Fibroblast of skin of abdomen (primary cell): ENCODE measurements at places on chromosomes 4 and X.

DNA sequence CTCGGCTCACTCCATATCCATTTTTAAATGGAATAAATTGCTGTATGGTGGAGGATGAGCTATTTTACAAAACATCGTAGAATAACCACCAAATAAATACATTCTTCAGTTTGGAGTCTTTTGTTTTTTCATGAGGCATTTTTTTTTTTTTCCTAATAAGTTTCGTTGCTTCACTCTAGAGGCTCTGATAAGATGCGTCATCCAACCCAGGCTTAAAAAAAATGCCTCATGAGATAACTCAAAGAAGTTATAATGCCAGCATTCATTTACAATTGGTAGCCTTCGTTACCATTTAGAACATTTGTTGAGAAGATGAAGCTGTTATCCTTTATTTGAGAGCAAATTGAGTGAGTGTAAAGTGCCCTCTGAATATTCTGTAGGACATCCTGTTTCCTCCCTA, 172.2 kb upstream of the CENPE start:
- no peak for DNase-seq

DNA sequence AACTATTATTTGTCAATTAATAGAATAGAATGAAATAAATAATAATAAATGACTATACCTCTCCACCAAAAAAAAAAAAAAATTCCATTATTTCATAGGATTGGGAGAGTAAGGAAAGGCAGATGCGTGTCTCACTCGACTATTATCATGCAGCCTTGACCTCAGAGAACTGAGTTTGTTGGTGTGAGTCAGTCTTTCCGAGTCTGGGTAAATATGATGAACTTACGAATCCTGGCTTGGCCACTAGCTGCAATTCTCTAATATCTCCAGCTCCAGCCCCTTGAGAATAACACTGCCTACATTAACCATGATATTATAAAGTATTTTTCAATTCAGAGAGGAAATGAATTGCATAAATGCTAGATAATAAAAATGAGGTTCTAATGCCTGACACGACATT, 46.6 kb upstream of the DHX15 start:
- peak; percentile 18 for DNase-seq

DNA sequence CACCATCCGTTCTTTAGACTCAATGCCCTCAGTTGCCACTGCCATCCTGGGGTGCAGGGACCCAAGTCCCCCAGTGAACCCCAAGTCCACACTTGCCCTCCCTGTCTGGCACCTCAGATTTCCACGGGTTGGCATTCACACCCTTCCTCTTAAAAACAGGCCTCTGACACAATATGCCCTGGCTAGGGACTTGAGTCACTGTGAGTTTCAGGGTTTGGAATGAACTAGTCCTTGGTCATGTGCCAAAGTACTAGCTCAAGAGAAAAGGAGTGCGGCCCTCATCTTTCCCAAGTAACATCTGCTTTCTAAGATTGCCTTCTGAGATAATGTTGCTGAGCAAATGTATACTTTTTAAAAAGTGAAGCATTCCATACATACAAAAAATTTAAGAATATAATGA, 134.0 kb downstream of the MID1 start:
- peak; percentile 73 for DNase-seq

DNA sequence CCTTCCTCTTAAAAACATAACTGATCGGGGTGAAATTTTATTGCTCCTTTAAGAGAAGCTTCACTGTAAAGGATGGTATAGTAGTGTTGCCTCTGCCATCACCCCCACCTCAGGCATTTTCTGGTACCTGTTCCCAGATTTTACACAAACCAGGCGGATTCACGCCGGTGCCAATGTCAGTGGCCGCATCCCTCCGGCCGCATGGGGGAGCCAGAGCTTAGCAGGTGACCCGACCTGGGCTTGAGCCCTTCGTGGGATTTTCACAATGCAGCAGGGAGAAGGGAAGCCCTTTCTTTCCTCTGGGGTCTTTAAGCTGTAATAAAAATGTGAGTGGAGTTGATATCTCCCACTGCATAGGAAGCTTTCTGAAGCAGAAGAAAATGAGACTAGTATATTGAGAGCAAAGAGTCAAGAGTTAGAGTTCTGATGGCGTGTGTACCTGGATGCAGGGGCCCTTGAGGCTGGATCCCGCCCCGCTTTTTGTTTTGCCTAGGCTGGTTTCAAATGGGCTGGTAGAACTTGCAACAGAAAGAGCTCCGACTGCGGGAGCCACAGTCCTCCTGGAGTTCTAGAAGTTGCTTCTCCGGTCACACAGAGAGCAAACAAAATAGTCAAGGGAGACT, 59.4 kb downstream of the POLR2B start:
- peak; percentile 52 for DNase-seq

GRCh38 chrX:53294024-53294648, 12.8 kb upstream of the IQSEC2 start:
- no peak for DNase-seq

DNA sequence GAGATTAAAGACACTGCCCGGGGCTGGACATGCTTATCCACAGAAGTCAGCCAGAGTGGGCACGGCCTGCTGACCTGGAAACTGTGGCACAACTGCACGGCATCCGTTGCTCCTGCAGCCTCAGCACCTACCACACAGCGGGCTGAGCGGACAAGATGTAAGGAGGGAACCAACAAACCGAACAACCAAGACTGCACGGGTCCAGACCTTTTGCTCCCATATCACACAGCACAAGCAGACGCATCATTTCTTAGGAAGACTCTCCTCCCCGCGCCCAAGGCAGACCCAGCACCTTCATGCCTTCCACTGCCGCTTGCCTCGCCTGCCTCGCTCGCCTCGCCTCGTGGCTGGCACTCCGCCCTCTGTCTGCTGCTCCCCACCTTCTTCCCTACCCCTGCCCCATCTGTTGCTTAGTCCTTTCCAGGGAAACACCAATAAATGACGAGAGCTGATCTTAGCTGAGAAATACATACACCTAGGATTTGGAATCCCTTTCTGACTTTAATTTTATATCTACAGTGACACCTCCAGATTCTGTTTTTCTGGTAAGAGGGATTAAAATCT, 79.0 kb downstream of the AFAP1 start:
- DNase-seq = no peak

- no peak for DNase-seq
Observed at GRCh38 chr4:10326075-10326474, 131.2 kb downstream of the ZNF518B start.

- peak; percentile 43 for DNase-seq
Observed at GRCh38 chr4:169815606-169816005, 57.9 kb upstream of the HPF1 start.

- no peak for DNase-seq
Observed at GRCh38 chr4:45442466-45442865, 681.4 kb downstream of the GABRG1 start.

DNA sequence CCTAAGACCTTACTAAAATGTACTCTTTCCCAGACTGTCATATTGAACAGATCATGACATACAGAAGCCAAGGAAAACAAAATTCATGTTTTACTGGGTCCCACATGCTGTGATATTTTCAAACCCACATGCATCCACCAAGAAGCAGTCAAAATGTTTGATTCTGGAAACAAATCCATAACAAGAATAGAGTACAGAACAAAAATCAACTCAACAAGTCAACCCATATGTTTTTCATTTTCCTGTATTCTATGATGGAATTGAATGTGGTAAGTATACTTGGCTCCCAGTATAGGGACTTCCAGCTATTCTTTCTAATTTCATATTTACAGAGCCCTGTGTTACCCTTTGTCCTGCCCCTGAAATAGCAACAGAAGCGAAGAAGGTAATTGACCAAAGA, 106.8 kb downstream of the COL25A1 start:
- DNase-seq = no peak

DNA sequence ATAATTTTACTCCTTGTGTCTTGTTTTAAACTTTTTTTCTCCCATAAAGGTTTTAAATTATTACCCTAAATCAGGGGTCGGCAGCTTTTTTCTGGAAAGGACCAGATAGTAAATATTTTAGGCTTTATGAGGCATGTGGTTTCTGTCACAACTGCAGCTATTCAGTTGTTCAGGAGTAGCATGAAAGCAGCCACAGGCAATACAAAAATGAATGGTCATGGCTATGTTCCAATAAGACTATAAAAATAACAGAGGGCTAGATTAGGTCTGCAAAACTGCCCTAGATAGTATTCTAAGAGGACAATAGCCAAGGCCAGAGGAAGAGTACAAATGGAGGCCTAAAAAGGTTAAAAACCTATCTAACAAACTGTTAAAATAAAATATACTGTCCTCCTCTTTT, 24.6 kb downstream of the HERC5 start:
- DNase-seq = no peak

DNA sequence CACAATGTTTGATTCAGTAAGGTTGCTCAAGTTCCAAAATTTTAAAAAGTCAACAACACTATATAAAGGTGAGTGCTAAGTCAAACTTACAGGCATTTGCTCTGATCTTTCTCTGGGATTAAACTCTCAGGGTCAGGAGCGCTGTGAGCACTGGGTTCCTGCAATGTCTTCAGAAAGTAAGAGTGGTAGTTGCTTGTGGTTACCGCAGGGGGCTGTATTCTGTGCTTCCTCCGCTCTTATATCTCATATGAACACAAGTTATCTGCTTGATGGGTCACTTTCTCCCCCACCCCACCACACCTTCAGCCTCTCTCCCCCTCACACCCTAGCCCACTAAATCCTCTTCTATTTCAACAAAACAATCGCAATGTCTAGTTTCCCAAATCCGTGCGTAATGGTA, 116.4 kb upstream of the IGSF1 start:
- no peak for DNase-seq

DNA sequence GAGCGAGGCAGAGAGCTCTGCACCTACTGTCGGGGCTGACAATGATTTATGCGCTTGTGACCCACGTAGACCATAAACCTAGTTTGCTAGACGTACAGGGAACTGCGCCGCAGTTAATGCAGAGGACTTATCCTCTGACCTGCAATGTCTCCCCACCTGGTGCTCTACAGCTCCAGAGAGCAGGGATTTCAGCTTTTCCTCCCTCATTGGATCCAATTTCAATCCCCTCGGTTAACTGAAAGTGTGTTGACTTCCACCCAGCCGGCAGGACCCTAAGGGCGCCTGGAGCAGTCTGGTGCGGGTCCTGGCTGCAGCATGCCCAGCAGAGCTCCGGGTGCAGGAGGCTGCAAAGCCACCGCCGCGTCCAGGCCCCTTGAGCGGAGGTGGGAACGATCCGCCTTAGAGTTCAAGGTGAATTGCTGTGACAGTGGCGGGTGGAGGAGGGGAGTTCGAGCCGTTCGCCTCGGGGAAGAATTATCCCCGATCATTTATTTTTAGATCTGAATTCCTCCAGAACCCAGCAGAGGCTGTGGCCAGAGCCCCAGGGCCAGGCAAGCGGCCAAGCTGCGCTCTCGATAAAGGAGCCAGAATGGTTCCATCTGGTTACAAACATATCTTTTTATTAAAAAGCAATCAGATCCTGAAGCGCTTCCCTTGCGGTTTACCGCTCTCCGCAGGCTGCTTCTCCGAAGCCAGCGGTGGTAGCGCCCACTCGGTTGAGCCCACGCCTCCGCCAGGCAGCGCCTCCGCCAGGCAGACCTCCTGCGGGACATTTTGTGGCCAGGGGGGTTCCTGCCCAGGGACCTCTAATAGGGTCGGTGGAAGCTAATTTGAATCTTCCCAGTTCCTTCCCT, 66.0 kb downstream of the FBXO8 start:
- DNase-seq = peak; percentile 78

DNA sequence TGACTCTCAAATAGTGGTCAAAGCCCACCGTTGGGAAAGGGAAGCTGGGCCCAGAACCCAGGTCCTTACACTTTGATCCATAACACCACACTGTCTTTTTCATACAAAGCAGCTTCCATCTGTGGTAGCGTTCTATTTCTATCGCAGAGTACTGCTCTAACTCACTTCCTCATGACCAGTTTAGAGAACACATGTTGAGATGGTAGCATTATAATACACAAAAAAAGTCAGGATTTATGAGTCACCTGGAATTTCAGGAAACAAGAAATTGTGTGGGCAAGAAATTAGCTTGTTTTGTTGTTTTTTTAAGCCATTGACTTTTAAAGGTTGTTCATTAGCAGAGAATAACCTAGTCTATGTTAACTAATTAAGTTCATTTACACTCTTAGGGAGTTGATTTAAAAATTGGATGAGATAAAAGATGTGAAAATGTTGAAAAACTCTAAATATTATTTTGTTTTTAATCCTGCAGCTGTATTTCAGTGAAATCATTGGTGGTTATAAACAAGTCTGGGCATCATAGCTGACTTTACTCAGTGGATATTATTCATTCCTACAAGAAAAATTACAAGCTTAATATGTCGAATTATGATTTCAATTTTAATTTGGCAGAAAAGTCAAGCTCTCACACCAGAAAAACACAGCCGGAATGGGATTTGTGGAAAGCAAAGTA, 1011.1 kb upstream of the HS3ST1 start:
- DNase-seq = no peak

DNA sequence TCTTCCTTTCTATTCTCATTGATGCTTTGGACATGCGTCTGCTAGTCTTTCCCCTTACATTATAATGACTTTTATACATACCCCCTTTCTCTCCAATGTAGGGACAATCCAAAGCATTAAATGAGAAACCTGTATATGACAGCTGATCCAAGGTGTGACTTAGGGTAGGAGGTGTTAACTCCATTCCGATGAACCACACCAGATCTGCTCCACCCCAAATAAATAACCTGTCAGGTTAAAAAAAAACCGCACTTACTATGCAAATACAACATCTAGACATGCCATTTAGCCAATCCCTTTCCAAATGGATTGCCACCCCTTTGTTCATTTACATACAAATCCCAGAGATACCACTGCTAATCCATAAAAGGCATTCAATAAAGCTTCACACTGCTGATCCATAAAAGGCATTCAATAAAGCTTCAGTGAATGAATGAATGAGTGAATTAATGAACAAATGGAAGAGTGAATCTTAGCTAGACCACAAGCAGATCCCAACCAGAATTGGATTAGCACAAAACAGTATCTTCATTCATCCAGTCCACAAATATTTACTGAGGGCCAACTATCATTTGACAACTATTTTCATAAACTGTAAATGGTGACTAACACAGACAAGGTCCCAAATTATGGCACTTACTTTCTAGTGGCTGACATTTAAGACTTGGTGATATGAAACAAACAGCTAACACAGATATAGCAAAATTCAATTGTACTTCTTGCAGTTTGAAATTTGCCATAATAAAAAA, 158.9 kb upstream of the MAP3K15 start:
- DNase-seq = no peak

- DNase-seq = no peak
Observed at GRCh38 chr4:38491854-38492478, 172.0 kb upstream of the KLF3 start.

- no peak for DNase-seq
Observed at GRCh38 chr4:153122855-153123254, 81.4 kb upstream of the TRIM2 start.

DNA sequence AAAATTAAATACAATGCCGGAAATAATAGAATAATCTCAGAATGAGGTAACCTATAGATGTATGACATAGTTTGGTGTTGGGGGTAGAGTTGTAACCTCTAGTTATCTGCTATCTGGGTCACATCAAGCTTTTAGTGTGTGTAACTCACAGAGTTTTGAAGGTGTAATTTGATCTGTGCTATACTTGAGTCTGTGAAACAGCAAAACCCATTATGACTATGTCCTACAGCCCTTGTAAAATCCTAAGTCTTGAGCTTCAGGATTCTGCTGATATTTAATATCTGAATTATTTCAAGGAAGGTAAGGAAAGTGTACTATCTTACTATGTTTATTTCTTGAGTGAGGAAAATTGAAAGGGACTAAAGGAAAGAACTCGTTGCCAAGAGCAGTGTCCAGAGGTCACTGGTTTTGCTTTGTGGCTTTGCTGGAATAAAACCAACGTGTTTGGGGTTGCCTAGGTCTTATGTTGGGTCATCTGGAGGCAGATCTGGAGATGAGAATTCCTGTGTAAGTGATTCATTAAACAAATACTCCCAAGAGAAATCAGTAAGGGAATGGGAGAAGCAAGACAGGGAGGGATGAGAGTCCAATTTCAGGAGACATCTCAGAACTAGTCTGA, 107.8 kb upstream of the CBLL2 start:
- peak; percentile 28 for DNase-seq
